ENCODE measurements at places on chromosomes 16 and 17.

DNA sequence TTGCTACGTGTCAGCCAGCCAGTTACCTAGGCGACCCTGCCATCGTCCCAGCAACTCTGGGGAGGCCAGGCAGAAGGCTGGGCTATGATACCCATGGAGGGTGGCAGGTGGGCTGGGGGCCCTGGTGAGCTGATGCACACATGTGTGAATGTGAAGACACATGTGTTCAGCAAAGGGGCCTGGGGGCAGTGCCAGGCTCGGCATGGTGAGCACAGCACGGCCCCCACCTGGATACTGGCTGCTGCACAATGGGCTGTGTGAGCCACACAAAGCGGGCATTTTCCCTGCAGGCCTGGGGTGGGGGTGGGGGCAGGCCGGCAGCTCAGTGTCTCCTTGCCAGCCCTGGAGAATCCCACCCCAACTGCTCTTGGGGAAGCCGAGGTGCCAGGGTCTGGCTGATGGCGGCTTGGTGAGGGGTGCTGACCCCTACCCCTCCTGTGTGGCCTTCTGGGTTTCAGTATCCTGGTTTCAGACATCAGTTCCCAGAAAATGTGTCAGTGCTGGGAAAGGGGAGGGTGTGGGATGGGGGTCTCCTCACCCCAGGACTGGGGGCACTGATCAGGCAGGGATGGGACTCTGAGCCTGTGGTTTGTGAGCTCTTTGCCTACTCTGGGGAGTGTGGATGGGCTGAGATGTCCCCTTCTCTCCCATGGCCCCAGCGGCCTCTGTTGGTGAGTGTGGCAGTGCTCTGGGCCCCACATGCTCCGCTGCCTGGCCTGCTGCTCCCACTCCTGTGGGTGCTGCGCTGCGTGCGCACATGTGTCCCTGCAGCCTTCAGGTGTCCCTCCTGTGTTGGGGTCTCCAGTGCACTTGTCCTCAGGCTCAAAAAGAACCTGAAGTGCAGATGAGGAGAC lies 5.1 kb downstream of the LLGL1 start:
- no peak for DNase-seq

DNA sequence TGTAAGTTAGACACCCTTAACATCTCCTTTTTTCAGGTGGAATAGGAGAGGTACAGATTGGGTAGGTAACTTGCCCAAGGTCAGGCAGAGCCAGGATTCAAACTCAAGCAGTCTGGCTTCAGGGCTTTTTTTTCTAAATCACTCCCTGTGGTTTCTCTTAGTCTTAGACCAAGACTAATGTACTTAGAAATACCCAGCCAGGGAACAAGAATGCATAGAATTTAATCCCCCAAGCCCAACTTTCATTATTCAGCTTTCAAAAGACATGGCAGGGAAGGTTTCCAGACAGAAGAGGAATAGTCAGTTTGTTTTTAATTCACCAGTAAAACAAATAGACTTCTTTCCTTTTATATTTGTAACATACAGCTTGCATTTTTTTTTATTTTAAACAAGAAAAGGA lies 305.2 kb upstream of the RBFOX1 start:
- no peak for DNase-seq

GRCh38 chr17:77530591-77530990 lies 389.8 kb downstream of the SEC14L1 start:
- no peak for DNase-seq

DNA sequence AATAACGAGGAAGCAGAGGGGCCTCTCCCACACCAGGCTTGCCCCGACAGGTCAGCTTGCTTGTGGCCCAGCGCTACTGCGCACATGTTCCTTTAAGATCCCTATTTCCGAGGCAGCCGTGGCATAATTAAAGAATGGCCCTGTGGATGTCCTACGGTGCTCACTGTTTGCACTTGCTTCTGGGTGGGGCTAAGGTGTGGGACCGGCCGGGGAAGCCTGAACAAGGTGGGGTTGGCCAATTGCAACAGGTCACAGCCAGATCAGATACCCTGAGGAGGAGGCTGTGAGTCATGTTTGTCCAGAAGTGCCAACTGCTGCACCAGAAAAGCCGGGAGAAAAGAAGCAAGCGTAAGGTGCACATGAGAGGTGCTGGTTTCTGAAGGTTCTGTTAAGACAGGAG lies 158.5 kb upstream of the CACNG5 start:
- DNase-seq, result no peak

- DNase-seq, result no peak
These were observed 2.3 kb downstream of the CCL1 start for GRCh38 chr17:34360601-34361270.

DNA sequence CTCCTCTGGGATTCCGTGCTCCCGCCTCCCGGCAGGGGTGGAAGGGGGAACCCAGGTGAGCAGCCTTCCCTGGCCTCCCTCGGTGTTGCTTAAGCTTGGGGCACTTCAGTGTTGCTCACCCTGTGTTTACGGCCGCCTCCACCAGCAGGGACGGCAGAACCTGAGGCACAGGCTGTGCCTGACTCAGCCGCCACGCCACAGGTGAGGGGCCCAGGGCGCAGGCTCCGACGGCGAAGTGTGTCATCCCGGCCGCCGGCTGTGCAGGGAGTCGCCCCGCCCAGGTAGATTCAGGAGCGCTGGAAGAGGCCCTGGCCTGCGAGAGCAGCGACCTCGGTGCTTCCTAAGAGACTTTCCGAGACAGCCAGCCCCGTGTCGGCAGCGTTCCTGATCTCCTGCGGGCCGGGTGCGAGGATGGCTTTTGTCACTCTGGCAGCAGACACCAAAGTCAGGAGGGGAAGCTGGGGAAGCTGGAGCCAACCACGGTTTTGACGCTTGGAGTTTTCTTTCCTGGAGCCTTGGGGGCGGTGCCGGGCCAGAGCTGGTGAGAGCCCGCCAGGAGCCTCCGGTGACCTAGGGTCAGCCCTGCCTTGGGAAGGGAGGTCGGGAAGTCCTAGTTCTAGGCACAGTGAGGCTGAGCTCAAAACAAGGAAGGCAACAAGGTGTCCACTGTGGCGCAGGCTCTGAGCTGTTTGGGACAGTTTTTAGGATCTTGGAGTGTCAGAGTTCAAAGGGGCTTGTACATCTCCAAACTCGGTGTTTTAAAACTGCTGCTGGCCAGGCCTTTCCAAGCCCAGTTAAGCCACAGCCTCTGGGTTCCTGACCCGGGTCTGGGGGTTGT lies 2.1 kb downstream of the GSE1 start:
- no peak for DNase-seq

All from OCI-LY7 (cell line).